Bronchus fibroblast of lung (primary cell): ENCODE measurements at places on chromosomes 3 and 15. TPM values are rescaled to one million over a fixed set of nuclear protein-coding genes. Genes with fewer than 3 reads are reported as not detected.

Gene NRROS
- total RNA-seq = under 0.01 and 0.17 TPM in 2 replicates

Gene ANKUB1
- not detected in 2 replicates for total RNA-seq

Gene IFT122
- total RNA-seq = 22.7 and 24.7 TPM in 2 replicates

Gene CLDN1
- total RNA-seq = 0.59 and 0.84 TPM in 2 replicates

Gene TMOD2
- 3.4 and 3.5 TPM in 2 replicates for total RNA-seq

Gene SERINC4
- 0.15 TPM in 1 of 2 replicates, not detected in the other for total RNA-seq

Gene PRSS50
- total RNA-seq = not detected in 2 replicates

Gene INSYN1
- 0.17 and 0.30 TPM in 2 replicates for total RNA-seq

Gene FAM131A
- total RNA-seq = 21.6 and 23.5 TPM in 2 replicates

Gene BFSP2
- not detected in 2 replicates for total RNA-seq

Gene RHOV
- not detected in 2 replicates for total RNA-seq

Gene GABRB3
- under 0.01 TPM in 2 replicates for total RNA-seq

Gene SLC12A1
- total RNA-seq = not detected in 2 replicates

Gene NDN
- 82.5 and 93.0 TPM in 2 replicates for total RNA-seq

Gene FAM107A
- 1.3 TPM in 2 replicates for total RNA-seq

Gene LIPH
- under 0.01 TPM in 1 of 2 replicates, not detected in the other for total RNA-seq

Gene BNIP2
- 37.8 and 58.2 TPM in 2 replicates for total RNA-seq

Gene GOLGA8K
- not detected in 2 replicates for total RNA-seq

Gene EAF2
- 0.34 and 1.5 TPM in 2 replicates for total RNA-seq

Gene KNG1
- total RNA-seq = not detected in 2 replicates

Gene ACAN
- under 0.01 and 0.17 TPM in 2 replicates for total RNA-seq

Gene CFAP92
- not detected in 2 replicates for total RNA-seq

Gene EFHB
- total RNA-seq = under 0.01 TPM in 1 of 2 replicates, not detected in the other

Gene SPCS1
- 190 and 202 TPM in 2 replicates for total RNA-seq

Gene SELENOS
- total RNA-seq = 56.2 and 64.9 TPM in 2 replicates

Gene PRR23E
- total RNA-seq = not detected in 2 replicates

Gene SIDT1
- total RNA-seq = not detected in 2 replicates

Gene SATB1
- total RNA-seq = 2.5 and 5.2 TPM in 2 replicates

Gene RARRES1
- total RNA-seq = 23.5 and 36.8 TPM in 2 replicates

Gene KBTBD8
- 0.74 and 2.2 TPM in 2 replicates for total RNA-seq

Gene MEX3B
- total RNA-seq = 7.9 and 9.1 TPM in 2 replicates

Gene TUSC2
- total RNA-seq = 27.6 and 39.3 TPM in 2 replicates

Gene ISG20
- 3.0 and 5.1 TPM in 2 replicates for total RNA-seq

Gene NME9
- not detected in 2 replicates for total RNA-seq

Gene GYG1
- total RNA-seq = 41.0 and 41.5 TPM in 2 replicates

Gene RASGRF1
- total RNA-seq = under 0.01 and 0.50 TPM in 2 replicates

Gene CCDC50
- 69.6 and 77.7 TPM in 2 replicates for total RNA-seq

Gene IL5RA
- total RNA-seq = not detected in 2 replicates

Gene LMCD1
- 73.6 and 87.3 TPM in 2 replicates for total RNA-seq

Gene SERPINI2
- total RNA-seq = not detected in 2 replicates

Gene ULK4
- 4.0 and 4.9 TPM in 2 replicates for total RNA-seq

Gene MORC1
- total RNA-seq = not detected in 2 replicates

Gene GOLGA8M
- not detected in 2 replicates for total RNA-seq

Gene PPP1R14D
- total RNA-seq = not detected in 2 replicates

Gene TPRG1
- 0.17 TPM in 1 of 2 replicates, not detected in the other for total RNA-seq

Gene GAP43
- total RNA-seq = 0.45 and 0.50 TPM in 2 replicates

Gene RBP2
- total RNA-seq = not detected in 2 replicates

Gene FHIT
- 0.45 and 0.50 TPM in 2 replicates for total RNA-seq

Gene CIDEC
- total RNA-seq = 0.15 and 0.17 TPM in 2 replicates

Gene GOLGA8J
- not detected in 2 replicates for total RNA-seq

Gene IL17RD
- total RNA-seq = 1.6 and 2.0 TPM in 2 replicates

Gene CASR
- not detected in 2 replicates for total RNA-seq

Gene TMEM40
- total RNA-seq = 0.34 TPM in 1 of 2 replicates, not detected in the other

Gene GALNT15
- 10.4 and 10.9 TPM in 2 replicates for total RNA-seq

Gene GPR62
- 0.15 and 0.34 TPM in 2 replicates for total RNA-seq

Gene RAB27A
- total RNA-seq = 5.4 and 11.6 TPM in 2 replicates

Gene DNAH12
- total RNA-seq = under 0.01 TPM in 1 of 2 replicates, not detected in the other

Gene ABHD10
- 23.9 and 30.9 TPM in 2 replicates for total RNA-seq
